ENCODE measurements at places on chromosomes 12 and 14.

DNA sequence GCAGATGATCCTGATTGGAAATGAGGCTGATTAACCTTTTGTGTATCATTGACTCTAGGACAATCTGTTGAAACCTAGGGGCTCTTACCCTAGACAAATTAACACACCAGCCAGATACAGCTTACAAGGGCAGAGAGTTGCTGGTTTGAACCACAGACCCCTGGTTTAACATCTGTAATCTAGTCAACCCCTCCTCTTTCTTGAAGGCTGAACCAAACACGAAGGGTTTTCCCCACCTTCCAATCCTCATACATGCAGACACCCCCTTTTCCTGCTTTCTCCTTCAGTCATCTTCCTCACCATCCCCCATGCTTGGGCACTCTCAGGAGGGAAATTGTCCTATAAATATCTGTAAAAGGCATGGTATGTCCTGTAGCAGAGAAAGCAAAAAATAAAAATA lies 126.0 kb upstream of the HIF1A start:
- no peak for DNase-seq

GRCh38 chr14:34404416-34404815 lies 57.6 kb downstream of the SPTSSA start:
- no peak for DNase-seq

DNA sequence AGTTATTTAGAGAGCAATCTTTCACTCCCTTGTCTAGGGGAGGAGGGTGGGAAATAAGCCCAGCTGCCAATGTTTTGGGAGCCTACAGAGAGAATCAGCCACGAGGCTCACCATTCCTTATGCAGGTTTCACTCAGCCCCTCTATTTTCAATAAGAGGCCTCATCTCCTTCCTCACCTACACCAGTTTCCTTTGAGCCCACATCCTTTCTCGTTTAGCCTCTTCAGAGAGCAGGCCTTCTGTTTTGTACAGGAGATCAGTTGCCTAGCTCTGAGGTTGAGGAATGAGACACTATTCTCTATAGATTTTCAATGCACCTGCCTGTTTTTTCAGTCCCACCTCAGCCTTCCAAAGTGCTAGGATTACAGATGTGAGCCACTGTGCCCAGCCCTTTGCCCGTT lies 17.9 kb downstream of the SNAPC1 start:
- no peak for DNase-seq

DNA sequence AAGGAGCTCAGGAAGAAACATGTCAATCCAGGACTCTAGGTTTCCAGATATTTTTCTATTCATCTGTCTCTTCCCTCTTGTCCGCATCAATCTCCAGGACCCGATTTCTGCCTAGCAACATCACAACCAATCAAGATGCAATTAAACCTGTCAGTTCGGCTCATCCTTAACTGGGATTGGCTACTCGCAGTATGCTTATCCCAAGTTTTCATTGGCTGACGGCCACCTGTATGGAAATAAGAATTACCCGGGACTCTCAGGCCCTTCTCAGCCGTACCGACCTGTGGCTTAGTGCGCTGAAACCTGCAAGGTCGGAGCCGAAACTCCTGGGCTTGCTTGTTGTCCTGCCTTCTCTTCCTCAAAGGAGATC lies 20.4 kb upstream of the ATP5MC2 start:
- no peak for DNase-seq

DNA sequence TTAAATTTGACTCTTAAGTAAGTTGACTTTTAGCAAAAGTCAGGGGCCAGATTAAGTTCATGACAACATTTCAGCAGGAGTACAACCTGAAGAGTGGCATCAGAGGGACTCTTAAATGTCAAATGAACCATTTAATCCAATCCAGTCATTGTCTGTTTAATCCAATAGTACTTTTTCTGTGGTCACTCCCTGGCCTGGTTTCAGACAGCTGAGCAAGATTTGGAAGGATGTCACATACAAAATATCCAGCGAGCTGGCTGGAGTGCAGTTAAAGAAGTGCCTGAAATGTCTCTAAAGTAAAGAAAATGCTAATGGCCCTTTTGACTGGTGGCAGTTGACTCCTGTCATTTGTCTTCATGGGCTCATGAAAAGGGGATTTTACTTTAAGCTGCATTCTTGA lies 1082.1 kb downstream of the AACS start:
- no peak for DNase-seq

GRCh38 chr12:40770781-40771180 lies 78.5 kb downstream of the CNTN1 start:
- no peak for DNase-seq

DNA sequence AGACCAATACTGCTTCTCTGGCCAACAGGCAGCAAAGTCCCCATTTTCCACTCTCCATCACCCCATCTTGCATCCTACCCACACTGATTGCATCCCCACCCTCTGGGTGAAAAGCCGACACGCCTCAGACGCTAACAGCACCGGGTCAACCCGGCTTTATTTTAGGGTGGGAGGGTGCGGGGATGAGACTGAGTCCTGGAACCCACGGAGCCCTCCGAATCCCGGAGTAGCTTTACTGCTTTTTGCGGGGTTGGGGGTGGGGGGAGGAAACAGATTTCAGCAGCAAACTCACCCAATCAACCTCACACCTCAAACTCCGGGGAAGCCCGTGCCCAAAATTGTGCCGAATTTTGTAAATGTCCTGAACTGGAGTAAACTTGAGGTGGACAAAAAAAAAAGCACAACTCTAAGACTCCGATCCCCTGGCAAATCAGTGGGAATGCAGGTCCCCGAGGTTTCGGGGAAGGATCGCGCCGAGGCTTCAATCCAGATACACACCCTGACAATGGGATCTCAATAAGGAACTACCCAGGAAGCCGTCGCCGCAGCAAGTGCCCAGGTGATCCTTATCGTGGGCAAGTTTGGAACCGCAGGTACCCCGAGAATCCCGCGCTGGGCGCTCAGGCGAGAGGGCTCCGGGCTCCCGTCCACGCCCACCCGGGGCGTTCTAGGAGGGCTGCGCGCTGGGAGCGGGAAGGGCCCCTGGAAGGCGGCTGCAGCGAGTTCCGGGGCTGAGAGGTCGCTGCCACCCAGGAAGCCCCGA lies 1.1 kb downstream of the GCH1 start:
- DNase-seq, result no peak

- DNase-seq, result no peak
Measured at GRCh38 chr14:37939442-37940028, 268.2 kb upstream of the SSTR1 start.

DNA sequence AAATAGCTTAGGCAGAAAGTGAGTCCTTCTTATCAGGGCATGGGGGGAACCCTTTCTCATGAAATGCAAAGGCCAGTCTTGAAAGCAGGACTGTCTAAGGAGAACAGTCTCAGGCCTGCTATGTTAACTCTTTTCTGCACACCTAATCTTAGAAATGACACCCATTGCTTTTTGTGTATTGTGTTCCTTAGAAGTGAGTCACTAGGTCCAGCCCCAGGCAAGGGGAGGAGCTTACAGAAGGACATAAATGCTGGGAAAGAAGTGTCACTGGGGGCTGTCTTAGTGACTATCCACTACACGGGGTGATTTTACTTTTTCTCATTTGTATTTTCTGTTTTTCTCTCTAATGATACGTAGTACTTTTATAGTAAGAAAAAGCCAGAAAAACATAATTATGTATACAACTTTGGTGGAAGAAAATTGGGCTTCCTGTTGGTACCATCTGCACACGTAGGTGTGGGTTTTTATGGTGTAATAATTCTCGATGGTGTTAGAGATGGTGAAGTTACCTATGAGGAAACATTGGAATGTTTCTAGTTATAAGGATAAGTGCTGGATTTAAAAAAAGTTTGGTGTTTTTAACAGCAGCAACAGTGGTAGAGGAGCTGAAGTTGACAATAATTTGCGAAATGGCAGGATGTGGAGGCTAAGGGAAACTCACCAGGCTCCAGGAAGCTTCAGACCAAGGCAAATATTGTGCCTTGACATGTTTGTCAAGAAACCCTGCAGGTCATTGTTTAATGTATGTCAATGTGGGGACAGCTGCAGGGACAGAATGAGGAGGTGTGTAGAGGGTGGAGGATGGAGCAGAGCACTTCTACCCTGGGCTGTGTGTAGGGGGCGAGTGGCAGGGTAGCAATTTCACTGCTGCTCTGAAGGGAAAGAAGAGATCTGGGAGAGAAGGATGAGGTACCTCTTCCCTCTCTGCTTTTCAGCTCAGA lies 214.9 kb downstream of the KTN1 start:
- DNase-seq, result no peak

DNA sequence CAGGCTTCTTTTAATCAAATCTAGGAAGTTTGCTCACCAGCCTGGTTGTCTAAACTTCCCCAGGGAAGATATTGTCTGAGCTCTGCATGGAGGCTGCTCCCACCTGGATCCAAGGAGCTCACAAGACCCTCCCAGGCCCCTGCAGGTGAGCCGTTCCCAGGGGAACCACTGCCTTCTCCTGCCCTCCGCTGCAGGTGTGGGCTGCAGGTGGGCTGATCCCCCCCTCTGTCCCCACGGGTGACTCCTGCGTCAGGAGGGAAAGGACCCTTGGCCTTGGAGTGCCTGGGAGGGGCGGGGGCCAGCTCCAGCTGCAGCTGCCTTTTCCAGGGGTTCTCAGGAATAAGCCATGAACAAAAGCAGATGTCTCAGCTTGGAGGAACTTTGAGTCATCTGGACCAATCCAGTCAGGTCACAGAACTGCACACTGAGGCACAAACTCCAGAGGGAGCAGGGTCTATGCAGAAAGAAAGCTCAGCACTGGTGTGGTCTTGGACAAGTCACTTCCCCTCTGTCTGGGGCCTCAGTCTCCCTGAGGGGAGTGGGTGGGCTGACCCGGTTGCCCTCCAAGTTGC lies 246.6 kb upstream of the RTL1 start:
- no peak for DNase-seq

DNA sequence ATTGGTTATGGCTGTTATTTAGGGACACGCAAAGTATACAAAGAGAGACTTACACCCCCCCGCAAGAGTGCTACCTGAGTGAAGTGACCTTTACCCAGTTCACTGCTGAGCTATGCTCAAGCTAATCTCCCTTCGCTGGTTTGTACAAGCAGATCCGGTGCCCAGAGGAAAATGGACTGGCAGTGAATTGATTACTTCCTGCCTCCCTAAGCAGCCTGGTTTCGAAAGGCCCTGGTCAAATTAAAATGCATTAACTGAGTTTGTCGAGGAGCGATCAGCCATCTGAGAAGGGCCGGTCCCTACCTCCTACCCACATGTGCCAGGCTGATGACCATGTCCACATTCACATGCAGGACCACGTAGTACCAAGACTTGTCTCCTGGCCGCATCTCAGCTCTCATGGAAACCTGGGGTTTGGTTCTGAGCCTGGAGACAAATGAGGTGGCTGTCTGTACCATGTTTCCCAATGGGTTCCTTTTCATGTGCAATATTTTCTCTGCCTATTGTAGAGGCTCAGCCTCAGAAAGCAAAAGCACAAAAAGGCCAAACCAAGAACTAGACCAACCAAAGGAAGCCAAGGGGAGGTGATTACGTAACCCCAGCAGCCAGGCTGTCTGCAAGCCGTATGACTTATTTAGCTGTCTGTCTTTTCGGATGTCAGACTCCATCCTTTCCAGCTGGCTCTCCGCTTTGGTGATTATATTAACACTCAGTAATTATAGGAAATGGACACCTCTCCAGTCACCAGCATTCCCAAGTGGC lies 284.7 kb upstream of the PWP1 start:
- DNase-seq, result no peak

GRCh38 chr12:3350432-3350831 lies 140.6 kb upstream of the PRMT8 start:
- no peak for DNase-seq

DNA sequence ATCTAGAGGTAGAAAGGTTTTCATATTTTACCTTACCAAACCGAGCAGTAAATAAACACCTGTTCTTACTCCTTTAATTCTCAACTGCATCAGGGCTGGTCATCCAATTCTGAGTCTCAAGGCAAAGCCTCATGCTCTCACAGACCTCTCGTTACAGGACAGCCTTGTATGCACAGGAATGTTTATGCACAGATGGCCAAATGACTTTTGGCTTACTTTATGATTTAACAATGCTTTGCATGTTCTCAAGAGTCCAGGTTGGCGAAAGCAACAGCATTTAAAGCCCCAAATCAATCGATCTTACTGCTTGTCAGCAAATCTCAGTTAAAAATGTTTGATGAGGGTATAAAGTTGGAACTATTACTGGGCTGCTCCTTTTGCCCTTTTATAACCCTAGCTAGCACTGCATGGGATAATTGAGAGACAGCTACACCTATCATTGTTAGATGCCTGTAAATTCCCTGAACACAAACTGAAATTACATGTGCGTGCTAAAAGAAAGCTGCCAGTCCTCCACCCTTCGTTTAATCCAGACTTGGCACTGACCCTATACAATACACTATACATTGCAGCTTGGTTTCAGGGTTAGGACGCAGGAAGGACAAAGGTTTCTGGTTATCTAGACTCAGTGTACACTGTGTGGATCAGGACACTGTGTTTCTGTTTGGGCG lies 63.6 kb downstream of the TMCC3 start:
- DNase-seq, result no peak

DNA sequence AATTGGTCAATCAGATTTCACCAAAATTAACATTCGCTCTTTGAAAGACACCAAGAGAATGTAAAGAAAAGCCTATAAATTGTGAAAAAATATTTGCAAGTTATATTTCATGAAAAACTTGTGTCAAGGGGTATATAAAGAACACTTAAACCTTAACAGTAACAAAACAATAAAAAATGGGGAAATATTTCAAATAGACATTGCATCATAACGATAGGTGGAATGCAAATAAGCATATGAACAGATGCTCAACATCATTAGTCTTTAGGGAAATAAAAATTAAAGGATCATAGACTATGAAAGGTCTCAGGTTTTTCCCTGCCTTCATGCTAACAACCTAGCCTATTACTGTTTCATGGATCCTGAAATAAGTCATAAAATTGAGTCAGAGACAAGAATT lies 64.3 kb downstream of the COCH start:
- no peak for DNase-seq

- DNase-seq, result no peak
Measured at GRCh38 chr12:75876832-75877762, 154.5 kb downstream of the PHLDA1 start.

DNA sequence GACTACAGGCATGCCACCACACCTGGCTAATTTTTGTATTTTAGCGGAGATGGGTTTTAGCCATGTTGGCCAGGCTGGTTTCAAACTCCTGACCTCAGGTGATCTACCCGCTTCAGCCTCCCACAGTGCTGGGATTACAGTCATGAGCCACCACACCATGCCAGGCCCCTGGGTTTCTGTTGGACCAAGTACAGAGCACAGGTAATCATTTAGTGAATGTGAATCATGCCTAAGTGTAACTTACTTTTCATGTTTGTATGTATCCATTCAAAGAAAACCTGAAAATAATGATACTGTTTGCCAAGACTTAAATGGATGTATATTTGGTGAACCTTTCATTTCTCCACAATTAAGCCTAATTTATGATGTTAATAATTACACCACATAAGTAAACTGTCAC lies 65.9 kb downstream of the FGD6 start:
- no peak for DNase-seq

DNA sequence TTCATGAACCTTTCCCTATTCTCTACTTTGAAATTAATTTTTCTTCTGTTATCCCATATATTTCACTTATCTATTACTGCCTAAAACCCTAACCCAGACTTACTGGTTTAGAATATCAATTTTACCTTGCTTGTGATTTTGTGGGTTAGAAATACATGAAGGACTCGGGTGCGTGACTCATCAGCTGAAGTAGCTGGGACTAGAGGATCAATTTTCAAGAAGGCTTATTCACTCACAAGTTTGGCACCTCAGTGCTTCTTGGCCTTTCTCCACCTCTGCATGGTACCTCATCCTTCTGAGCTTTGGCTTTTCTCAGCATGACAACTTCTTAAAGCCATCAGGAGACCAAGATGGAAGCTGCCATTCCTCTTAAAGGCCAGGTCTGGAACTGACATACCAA lies 57.8 kb downstream of the TMEM117 start:
- no peak for DNase-seq
